ENCODE measurements at places on chromosomes 7 and 10. TPM values are rescaled to one million over a fixed set of nuclear protein-coding genes. Genes with fewer than 3 reads are reported as not detected.

The EFCAB10 gene
- 0.43 TPM for total RNA-seq

The SLC13A4 gene
- not detected for total RNA-seq

The LIMK1 gene
- total RNA-seq: 55.0 TPM

The HNRNPF gene
- total RNA-seq: 125 TPM

The HERPUD2 gene
- total RNA-seq: 112 TPM

The BAMBI gene
- total RNA-seq: 0.94 TPM

The CCAR1 gene
- 84.1 TPM for total RNA-seq

The POLR3A gene
- total RNA-seq: 17.9 TPM

The SFTPA1 gene
- not detected for total RNA-seq

The IFIT5 gene
- total RNA-seq: 23.6 TPM

The GPC2 gene
- total RNA-seq: 2.4 TPM

The CDK1 gene
- 2.4 TPM for total RNA-seq

The TAS2R40 gene
- not detected for total RNA-seq

The LIPF gene
- not detected for total RNA-seq

The CTBP2 gene
- 124 TPM for total RNA-seq

The VWA2 gene
- total RNA-seq: not detected

The MMRN2 gene
- total RNA-seq: not detected

The NYAP1 gene
- 0.12 TPM for total RNA-seq

The PCDH15 gene
- not detected for total RNA-seq

The KAZALD1 gene
- not detected for total RNA-seq

The RAPGEF5 gene
- 0.33 TPM for total RNA-seq

The UCN3 gene
- total RNA-seq: not detected

The TNPO3 gene
- total RNA-seq: 33.9 TPM

The IDI2 gene
- not detected for total RNA-seq

The TMEM254 gene
- total RNA-seq: 7.1 TPM

The CCZ1B gene
- 145 TPM for total RNA-seq

The CPED1 gene
- 1.3 TPM for total RNA-seq

The SSC4D gene
- 0.40 TPM for total RNA-seq

The OR2A12 gene
- total RNA-seq: not detected

The SMURF1 gene
- total RNA-seq: 34.2 TPM

The ZNF467 gene
- 5.4 TPM for total RNA-seq

The DLX5 gene
- total RNA-seq: not detected

The TYW1B gene
- total RNA-seq: 12.9 TPM

The PRRT4 gene
- not detected for total RNA-seq

The SPDYE6 gene
- total RNA-seq: not detected

The FKBP9 gene
- not detected for total RNA-seq

Data from natural killer cell (primary cell).